ENCODE measurements at places on chromosomes 11 and 22.

DNA sequence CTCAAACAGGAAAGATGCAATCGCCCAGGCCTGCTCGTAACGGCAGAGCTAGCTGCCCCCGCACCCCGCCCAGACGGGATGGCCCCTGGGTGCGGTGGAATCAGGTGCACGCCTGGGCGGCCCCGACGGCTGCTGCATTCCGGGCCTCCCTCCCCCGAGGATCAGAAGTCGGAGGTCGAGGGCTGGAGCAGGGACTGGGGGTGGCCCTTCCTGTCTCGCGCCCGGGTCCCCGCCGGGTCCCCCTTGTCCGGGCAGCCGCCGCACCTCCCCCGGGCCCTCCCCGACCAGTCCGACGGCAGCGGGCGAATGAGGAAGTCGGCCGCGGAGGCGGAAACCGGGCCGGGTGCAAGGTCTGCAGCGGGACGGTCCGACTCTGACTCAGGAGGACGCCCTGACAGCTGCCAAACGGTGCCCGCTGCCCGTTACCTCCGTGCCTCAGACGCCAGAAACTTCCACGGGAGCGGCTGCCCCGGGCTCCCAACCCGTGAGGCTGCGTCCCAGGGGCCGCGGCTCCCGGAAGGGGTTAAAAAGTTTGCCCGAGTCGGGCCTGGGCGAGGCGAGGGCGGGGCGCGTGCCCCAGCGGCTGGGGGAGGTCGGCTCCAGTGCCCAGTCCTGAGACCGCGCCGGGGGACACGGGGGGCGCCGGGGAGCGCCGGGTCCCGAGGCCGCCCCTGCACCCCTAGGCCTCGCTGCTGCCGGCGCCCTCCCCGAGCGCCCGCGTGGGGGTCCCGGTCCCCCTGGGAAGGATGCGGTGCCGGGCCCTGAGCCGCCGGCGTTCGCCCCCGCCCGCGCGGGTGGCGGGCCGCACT lies 663 bp downstream of the MYH9 start:
- DNase-seq: peak; percentile 86

DNA sequence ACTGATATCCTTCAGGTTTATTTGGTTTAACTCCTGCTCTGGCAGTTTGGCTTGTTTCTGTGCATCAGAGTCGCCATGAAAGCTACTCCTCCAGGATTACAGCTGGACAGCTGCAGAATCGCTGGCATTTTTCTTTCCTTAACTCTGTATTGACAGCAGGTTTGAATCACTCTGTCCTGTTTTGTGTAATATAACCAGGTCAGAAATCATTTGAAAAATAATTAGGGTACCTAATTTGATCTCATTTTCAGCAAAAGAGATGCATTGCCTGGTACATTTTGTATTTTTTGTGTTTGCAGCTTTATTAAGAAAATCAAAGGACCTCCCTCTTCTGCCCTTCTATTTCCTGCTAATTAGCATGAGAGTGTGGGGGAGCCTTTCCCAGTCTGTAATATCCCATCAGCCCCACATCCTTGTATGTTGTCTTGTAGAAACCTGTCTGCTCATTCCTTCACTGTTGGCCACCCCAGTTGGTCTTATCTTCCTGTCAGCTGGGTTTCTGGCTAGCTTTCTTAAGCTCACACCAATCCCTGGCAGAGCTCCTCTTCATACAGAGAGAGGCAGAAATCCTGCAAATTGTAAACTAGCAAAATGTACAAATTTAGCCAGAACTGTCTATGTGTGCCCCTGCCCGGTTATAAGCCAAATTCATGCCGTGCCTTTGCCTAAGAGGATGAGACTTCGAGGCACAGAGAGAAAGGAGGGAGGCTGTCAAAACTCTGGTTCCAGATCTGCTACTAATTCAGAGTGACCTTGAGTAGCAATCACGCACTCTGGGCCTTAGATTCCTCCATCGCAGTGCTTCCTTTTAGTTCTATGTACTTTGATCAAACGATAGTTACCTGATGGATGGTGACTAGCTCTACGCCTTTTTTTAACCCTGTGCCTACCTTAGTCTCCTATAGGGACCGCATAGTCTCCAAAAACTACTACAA lies 200.6 kb downstream of the NAV2 start:
- DNase-seq: no peak

DNA sequence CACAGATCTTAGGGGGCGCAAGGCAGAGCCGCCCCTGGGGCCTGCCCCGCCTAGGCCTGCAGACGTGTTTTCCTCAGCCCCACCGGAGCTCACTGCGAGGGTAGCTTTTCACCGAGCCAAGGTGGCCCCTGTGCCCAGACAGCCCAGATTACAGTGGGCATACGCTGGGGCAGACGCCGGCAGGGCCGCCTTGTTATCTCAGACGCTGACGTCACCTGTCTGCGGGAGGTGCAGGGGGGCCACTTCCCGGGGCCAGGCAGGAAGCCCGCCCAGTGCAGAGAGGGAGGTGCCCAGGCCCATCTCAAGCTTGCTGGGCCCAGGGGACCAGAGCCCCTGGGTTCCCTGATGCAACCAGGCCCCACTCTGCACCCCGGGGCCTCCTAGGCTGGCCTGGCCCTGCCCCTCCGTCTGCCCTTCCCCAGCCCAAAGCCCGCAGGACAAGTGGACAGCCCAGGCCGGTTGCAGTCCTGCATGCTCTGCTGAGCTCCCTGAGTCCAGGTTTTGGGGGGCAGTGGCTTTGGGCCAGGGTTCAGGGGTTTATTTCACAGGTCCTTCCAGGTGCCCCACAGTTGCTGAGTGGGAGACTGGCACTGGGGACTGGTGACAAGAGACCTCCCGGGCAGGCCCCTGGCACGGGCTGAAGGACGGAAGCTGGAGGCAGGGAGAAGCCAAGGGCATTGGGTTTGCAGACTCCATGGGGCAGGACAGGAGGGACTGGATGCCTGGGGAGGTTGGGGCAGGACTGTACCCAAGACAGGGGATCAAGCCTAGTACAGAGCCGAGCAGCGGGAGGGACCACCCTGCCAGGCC lies 38.6 kb downstream of the IGF2 start:
- DNase-seq: peak; percentile 39

DNA sequence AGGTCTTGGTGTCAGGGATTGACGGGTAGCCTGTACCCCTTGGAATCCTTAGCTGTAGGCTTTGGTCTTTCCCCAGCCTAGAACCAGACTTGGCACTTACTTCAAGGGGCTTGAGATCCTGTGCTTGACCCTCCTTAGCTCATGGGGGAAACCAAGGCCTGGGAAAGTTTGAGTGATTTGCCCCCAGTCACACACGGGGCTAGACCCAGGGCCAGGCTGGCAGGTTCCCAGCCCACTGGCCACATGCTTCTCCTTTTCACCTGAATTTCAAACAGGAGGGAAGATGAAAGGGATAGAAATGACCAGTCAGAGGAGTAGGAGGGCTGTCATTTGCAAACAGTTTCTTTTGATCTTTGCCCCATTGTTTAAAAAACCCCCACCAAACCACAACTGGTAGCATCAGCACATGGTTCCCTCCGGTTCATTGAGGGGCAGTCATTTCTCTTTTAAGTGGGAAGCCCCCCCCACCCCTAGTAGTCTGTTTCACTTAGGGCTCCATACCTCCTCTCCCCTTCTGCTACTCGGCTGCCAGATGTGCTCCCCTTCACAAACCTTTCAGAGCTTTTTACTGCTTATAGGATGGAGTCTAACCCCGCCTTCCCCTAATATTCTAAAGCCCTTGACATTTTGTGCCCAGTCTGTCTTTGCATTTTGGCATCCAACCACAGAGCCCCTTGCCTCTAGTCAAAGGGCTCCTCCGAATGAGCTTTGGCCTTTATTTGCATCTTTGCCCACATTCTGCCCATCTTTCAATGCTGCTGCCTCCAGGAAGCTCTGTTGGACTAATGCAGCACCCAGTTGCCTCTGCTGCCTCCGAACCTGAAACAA lies 37.6 kb downstream of the ZNRF3 start:
- DNase-seq: no peak

GRCh38 chr11:9761441-9761945 lies 97.6 kb downstream of the SWAP70 start:
- no peak for DNase-seq
